ENCODE measurements at places on chromosomes 16 and 17.

DNA sequence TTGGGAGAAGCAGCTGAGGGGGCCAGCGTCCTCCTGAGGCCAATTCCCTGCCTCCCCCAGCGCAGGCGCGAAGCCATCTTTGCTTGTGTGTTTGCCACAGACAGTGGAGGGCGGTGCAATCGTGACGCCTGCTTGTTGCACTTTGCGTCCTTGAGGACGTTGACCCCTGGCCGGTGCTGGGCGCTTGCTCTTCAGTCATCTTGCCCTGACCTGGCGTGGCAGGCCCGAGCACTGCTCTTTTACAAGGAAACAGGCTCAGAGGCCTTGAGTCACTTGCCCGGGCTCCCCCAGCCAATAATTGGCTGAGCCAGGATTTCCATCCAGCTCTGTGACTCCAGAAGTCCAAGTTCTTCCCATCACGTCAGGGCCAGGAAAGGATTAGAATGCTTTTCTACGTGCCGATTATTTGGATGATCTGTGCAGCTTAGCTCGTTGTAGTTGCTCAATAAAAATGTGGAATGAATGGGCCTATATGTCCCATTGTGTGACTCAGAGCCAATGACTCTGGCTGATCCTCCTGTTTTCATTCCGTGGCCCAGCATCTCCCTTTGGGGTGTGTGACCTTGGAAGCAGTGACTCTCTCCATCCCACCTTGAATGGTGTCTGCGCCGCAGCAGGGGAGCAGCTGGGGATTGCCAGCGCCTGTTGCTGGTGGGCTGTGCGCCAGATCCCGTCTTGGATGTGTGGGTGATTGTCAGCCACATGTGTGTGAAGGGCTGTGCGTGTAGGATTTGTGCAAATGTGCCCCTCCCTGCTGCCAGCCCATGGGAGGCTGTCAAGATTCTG lies 214.1 kb downstream of the SEC14L1 start:
- DNase-seq = no peak

- no peak for DNase-seq
These were observed 43.7 kb upstream of the ERN1 start for GRCh38 chr17:64173646-64174045.

- DNase-seq = no peak
These were observed 23.5 kb upstream of the NXPH3 start for GRCh38 chr17:49552070-49552751.

GRCh38 chr17:7590743-7591142 lies 849 bp upstream of the SOX15 start:
- no peak for DNase-seq

DNA sequence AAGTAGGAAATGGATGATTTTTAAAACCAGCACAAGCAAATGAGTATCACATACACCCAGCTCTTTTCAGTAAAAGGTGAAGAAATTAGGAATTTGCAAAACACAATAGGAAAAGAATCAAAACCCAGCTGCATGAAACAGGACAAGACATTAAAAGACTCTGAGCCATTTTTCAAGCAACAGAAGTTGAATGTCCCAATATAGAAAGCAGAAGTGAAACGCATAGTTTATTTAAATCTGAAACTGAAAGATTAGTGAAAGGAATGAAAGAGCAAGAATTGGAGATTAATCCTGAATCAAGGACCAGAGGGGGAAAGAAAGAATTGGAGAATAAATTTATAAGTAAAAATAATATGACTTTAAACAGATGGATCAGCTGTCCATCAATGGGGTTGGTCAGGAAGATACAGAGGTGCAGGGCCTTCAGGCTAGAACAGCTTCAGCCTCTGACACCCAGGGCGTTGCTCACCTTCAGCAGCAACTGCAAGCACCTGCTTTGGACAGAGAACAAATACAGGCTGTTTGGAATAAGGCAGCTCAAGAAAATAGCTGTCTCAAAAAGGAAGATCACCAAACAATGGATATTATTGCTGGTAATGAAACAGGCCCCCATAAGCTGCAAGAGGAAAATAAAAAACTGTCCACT lies 3.9 kb upstream of the ARHGAP17 start:
- DNase-seq = no peak
